ENCODE measurements at places on chromosomes 7 and 10.

GRCh38 chr10:87850742-87851205 lies 12.6 kb downstream of the KLLN start:
- no peak for DNase-seq

DNA sequence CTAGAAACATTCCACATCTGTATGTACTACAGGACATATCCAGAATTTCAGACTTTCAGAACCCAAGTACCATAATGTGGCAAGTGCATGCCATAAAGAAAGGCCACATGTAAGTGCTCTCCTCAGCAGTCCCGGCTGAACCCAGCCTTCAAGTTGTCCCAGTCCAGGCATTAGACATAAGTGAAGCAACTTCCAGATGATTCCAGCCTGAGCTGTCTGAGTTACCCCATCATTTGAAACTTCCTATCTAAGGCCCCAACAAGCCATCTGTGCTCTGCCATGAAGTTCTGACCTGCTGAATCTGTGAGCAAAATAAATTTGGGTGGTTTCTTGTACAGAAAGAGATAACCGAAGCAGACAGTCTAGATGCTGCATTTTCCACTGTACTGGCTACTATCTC lies 218.8 kb downstream of the IPMK start:
- no peak for DNase-seq

- no peak for DNase-seq
These were observed 35.0 kb upstream of the CPXM2 start for GRCh38 chr10:123926401-123927264.

DNA sequence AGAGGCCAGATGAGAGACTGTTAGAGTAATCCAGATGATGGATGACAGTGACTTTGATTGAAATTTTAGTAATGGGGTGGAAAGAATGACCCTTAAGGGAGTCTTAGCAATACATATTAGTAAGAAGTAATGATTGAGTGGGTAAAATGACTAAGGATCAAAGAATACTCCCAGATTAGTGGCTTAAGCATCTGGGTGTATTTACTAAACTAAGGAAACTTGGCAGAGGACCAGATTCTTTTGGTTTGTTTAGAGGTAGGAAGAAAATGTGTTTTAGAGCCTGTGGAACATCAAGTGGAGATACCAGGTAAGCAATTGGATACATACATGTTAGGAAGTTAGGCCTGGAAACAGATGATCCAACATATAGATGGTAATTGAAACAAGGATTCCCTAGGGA lies 58.8 kb upstream of the ADRA2A start:
- DNase-seq, result no peak

- no peak for DNase-seq
These were observed 227.3 kb downstream of the CXCL12 start for GRCh38 chr10:44157574-44157973.

- no peak for DNase-seq
These were observed 513.0 kb upstream of the ANKRD30A start for GRCh38 chr10:36612436-36612835.

GRCh38 chr10:36344240-36345174 lies 702.4 kb upstream of the FZD8 start:
- no peak for DNase-seq

DNA sequence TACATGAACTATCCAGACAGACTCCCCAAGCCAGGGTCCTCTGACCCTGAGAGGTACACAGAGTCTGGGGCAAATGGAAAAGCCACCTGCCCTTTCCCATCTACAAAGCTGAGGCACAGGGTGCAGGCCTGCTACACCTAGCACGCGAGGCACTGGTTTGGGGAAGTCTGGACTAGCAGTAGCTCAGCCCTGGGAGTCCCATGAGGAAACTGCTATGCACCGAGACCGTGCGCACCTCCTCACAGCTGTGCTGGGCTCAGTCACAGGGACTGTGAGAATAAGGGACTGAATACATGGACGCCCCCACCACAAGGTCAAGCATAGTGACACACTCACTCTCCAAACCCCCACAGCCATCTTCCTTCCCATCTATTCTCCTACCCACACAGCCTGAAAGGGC lies 8.2 kb downstream of the MAT1A start:
- DNase-seq, result no peak

- DNase-seq, result no peak
These were observed 819.4 kb downstream of the MAGI2 start for GRCh38 chr7:78634093-78634492.

DNA sequence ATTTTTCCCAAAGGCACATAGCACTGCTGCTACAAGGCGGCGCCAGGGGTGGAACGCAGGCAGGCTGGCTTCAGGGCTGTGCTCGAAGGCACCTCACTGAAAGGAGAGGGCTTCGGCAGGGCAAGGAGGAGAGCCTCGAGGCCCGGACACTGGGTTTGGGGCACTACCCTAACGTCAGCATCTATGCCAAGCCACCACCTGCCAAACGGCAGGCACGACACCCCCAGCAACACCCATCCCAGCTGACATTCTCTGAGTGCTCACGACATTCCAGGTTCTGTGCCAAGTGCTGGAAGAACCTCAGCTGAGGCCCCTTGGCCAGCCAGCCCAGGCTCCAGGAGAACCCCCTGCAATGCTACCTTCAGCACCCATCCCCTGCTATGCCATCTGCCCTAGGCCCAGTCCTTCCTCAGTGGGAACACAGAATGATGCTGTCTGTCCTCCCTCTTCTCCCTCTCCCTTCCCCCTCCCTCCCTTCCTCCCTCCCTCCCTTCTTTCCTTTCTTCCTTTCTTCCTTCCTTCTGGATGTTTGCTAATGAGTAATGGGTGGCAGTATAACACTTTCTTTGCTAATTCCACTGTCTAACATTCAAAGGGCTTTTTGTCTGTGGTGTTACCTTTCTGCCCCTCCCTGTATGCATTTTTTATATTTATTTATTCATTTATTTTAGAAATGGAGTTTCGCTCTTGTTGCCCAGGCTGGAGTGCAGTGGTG lies 24.3 kb downstream of the ZCCHC24 start:
- DNase-seq, result no peak

DNA sequence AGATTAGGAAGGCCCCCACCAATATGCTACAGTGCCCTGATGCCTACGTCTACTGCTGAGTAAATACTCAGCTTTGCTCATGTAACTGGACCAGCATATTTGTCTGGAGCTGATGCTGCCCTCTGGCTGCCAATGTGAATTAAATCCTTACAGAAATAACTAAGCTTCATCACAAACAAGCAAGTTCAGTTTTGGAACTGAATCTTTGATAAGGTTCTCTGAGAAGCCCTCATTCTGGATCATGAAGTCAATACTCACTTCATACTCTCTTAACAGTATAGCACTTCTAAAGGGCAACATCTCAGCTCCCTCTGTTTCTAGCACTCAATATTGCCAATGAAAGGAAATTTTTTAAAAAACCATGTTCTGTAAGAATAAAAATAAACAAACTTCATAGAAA lies 246.7 kb downstream of the ETV1 start:
- no peak for DNase-seq

GRCh38 chr7:43112459-43112940 lies at the start of gene HECW1:
Gene HECW1 (plus strand): TSS chr7:43112647. CDS start chr7:43243906, 131,259 bp downstream.
- no peak for DNase-seq

- no peak for DNase-seq
These were observed 504 bp upstream of the BMPER start for GRCh38 chr7:33904681-33905388.

DNA sequence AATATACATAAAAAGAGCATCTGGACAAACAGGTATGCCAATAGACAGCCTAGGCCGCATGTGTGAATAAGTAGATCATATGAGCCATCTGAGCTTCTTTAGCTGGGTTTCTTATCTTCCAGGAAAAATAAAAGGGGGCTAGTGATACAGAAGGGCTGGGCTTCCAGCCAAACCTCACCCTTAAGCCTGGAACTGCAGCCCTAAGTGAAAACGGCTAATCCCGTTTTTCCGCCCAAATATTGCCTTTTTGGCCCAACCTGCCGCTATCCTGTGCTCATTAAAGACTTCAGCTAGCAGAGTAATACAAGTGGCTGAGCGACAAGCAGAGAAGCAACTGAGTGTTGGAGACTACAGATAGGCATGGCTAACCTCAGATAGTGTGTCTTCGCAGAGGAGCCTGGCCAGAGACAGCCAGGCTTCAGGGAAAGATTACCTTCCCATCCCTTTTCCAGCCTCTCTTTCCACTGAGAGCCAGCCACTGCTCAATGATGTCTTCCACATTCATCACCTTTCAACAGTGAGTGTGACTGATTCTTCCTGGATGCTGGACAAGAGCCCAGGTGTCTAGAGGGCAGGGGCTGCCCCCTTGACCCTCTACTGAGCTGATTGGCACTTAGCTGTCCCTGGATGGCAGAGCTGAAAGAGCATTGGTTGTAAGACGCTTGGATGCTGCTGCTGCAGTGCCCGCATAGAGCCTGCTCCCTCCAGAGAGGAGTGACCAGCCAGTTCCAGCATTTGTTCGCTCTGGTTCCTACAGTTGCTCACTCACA lies 108.9 kb downstream of the ITGB8 start:
- DNase-seq, result no peak

- no peak for DNase-seq
These were observed 1511.9 kb downstream of the REEP3 start for GRCh38 chr10:65032867-65033769.

DNA sequence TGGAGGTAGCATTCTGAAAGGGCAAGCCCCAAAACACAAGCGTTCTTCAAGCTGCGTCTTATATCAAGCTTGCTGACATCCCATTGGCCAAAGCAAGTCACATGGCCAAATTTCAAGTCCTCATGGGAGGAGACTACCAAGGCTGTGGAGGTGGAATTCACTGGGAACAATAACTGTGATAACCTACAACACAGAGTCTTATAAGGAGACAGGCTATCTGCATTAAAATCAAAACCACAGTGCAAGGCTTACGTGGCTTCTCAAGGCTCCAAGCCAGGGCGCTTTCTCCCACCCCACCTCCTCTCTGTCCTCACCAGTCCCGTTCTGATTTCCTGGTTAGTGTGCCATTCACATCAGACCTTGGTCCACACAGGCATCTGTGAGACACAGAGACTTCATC lies 39.4 kb downstream of the ADRB1 start:
- no peak for DNase-seq

DNA sequence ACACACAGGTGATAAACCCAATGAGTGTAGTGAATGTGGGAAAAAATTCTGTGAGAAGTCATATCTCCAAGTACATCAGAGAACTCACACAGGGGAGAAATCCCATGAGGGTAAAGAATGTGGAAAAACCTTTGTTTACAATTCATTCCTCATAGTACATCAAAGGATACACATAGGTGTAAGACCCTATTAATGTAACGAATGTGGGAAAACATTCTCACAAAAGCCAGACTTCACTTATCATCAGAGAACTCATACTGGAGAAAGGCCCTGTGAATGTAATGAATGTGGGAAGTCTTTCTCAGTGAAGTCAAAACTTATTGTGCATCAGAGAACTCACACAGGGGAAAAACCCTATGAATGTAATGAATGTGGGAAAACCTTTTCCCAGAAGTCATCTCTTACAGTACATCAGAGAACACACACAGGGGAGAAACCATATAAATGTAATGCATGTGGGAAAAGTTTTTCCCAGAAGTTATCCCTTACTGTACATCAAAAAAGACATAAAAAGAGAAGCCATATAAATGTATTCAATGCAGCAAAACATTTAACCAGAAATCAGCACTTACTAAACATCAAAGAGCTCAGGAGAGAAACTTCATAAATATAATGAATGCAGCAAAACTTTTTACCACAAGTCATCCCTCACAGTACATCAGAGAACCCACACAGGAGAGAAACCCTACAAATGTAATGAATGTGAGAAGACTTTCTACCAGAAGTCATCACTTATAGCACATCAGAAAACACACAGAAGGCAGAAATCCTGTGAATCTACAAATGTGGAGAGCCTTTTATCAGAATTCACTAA lies 49.8 kb downstream of the ZNF239 start:
- DNase-seq, result no peak

DNA sequence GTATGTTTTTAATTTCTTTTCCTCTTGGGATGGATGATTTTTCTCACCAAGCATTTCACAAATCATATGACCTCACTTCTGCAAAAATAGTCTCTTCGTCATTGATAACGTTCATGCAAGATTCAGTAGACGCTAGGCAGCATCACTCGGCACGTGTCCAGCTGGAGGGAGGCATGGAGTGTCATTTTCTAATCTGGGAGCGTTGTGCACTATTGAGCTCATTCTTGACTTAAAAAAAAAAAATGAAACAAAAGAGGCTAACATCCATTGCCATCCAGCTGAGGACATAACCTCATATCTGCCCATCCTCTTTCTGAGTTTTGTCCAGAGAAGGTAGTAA lies 56.2 kb downstream of the COL17A1 start:
- no peak for DNase-seq

DNA sequence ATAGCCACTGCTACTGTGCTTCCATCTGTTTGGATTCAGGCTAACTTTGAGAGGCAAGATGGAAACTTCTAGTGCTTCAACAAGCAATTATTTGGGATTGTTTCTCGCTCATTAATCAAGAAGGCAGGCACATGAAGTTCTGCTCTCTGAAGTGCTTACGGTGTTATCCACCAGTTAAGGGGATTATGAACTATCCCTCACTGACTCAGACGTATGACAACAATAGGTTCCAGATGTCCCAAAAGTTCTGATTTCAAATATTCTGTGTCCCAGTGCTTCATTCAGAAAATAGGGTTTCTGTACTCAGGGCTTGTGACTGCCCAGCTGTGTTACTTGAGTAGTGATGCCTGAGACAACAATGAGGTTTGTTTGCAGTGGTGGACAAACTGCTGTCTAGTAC lies 81.0 kb downstream of the HACD1 start:
- DNase-seq, result no peak

DNA sequence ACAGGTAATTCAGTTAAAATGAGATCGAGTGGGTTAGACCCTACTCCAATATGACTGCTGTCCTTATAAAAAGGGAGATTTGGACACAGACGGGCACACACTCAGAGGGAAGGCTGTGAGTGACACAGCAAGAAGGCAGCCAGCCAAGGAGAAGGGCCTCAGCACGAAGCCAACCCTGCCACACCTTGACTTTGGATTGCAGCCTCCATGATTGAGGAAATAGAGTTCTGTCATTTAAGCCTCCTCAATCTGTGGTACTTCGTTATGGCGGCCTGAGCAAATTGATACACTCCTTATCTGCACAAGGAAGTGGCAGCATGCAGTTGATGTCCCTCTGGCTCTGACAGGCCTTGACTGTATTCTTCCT lies 43.8 kb downstream of the SH2D4B start:
- no peak for DNase-seq

DNA sequence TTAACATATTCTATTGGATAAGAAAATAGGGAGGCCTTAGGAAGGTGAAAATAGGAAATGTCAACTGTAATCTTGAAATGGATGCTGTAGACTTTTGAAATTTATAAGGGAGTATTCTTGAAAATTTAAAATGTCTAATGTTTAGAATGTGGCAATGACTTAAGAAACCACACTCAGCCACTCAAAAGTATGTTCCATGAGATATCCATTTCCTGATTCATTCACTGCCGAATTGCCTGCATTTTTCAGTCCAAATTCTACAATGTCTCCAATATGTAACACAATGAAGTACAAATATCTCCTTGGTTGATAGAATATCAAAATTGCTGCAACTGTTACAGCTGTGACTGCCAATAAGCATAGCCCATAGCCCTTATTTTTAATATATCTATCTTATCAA lies 25.9 kb downstream of the PRKG1 start:
- DNase-seq, result no peak

- DNase-seq, result no peak
These were observed 12.0 kb downstream of the IFRD1 start for GRCh38 chr7:112462236-112462635.

Measured in activated naive CD4-positive, alpha-beta T cell (primary cell).